G401 (cell line): ENCODE measurements at places on chromosomes 7 and 10.
A peak's percentile ranks its signal among the peaks of the same experiment; 100 is the strongest.

DNA sequence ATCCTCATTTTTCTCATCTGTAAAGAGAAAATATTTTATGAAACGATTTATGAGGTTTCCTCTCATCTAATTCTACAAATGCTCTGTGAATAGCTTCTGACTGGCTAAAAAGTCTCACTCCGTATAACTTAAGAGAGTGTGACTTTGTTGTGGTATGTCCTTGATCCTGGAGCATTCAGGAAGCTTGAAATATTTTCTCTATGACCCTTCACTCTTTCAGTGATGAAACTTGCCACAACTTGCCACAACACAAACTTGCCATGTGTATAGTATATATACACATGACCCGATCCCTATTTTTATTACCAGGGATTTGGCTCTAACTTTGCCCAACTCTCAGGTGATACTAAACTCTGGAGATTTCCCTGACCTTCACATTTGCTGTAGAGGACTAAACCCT lies 74.1 kb downstream of the TES start:
- no peak for DNase-seq

DNA sequence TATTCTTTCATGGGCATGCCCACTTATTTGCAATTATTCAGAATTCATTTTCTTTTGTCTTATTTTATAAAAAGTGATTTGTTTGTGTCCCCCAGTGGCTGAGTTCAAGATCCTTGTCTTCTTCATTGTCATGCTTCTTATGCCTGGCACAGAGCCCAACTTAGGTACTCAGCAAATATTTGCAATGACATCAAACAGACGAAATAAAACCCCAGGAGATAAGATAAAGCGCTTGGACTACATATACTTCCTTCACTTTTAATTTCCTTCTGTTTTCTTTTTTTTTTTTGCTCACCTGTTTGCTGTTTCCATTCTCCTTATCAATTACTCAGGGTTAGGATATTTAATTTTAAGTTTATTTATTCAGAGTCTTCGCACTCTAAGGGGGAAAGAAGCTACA lies 225.0 kb downstream of the SDHAF3 start:
- DNase-seq, result no peak

DNA sequence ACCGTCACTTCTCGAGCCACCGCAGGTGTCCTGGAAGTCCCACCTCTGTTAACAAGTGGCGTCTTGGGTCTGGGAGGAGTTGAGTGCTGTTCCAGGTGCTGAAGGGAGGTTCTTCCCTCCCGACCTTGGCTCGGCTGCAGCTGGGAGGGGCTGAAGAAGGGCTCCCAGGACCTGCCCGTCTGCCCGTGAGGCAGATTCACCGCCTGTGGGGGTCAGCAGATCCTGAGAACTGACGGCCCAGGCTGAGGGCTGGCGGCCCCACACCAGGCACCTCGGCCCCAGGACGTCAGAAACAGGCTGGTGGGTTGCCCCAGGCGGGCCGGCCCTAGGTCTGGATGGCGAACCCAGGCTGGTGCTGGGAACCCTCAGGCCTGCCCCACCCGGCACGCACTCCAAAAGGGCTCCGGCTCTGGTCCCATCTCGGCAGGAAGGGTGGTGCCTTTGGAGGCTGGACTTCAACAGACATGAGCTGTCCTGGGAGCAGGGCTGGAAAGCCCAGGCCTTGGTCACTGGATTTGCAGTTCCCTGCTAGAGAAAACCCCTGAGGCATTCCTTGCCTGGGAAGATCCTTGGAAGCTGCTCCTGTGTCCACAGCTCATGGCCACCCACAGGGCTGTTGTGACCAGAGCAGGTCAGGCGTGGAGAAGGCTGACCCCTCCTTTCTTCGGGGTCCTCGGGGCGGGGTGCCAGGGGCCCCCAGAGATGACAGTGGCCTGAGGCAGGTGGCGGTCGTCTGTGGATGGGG lies 42.6 kb upstream of the CFAP46 start:
- no peak for DNase-seq

DNA sequence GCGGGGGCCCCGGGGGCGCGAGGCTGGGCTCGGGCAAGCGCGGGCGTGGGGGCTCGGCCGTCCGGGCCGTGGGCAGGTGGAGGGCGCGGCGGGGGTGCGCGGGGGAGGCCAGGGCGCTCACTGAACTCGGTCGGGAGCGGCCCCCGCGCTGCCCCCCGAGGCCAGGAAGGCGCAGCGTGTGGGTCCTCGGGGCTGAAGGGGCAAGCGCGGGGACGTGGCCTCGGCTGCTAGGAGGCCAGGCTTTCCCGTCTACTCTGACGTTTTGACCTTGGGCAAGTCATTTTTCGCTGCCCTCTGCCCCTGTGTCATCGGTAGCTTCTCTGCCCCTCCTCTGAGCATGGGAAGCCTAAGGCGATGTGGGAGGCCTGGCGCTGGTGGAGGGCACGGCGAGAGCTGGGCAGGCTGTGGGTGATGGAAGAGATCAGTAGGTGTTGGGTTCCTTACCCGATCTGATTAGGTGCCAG lies 441 bp downstream of the FBH1 start:
- DNase-seq, result peak; percentile 19

GRCh38 chr7:1981201-1981877 lies 251.4 kb downstream of the MAD1L1 start:
- DNase-seq, result no peak

GRCh38 chr10:23001901-23002516 lies 74.2 kb downstream of the ARMC3 start:
- DNase-seq, result no peak

GRCh38 chr10:124692100-124692446 lies 52.1 kb downstream of the FAM53B start:
- DNase-seq, result no peak

GRCh38 chr7:27901028-27901760 lies 161.2 kb downstream of the TAX1BP1 start:
- no peak for DNase-seq

DNA sequence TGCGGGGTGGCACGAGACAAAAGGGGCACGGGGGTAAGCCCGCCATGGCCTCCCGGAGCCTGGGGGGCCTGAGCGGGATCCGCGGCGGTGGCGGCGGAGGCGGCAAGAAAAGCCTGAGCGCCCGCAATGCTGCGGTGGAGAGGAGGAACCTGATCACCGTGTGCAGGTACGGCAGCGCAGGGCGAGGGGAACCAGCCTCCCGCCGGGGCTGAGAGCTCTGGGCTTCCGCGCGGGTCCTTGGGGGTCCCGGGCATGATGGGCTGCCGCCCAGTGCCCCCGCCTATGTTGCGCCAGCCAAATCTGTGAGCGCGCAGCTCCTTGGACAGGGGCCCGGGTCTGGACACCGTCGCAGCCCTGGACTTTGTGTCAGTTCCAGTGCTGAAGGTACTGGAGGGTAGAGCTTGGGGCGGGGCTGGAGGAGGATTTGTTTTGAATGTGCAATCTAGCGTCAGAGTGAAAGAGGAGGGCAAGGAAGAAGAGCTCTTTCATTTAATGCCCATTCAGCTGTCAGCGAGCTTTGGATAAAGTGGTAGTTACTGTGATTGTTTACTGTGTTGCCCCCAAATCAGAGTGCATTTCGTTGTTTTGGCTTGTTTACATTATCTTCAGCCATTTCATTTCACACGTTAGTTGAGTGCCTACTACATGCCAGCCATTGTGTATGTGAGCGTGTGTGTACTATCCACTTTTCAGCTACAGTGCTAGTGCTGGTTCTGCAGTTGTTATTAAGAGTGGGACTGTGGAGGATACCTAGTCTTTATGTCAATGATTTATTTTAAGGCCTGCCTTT lies 777 bp downstream of the RUNDC3B start:
- peak; percentile 88 for DNase-seq

DNA sequence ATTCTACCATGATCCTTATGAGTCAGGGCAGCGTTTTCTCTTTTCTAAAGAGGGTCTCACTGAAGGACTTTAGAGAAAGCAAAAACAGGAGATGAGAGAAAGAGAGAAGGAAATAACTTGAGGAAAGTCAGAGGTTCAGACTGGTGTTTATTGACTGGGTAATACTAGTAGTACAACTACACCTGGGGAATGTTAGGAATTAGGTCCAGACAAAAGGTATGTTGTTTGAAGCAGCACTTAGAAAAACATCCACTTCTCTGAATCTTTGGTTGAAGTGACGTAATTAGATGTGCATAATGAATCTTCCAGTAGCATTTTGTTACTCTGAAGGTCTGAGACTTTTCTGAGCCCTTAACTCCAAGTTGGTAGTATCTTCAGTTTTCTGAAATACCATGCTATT lies 380.3 kb upstream of the LRGUK start:
- DNase-seq, result no peak

DNA sequence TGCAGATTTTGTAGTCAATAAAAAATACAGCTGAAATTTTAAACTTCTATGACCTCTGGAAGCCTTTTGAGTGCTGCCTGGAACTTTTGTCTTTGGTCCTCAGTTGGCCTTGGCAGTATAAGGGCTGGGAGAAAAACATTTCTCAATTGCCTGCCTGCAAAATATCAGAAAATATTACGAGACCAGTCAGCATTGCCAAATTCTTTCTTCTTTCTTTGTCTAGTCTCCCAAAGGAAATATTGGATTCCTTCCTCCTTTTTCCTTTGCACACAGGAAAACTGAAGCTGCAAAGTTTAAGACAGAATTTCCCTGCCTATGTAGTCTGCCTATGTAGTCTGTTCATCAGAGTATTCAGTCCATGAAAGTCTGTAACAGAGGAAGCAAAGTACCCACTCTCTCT lies 95.9 kb downstream of the CHRM2 start:
- no peak for DNase-seq

GRCh38 chr7:22043367-22043766 lies 97.7 kb upstream of the CDCA7L start:
- no peak for DNase-seq

- DNase-seq, result no peak
Measured at GRCh38 chr7:98157761-98158160, 51.1 kb downstream of the LMTK2 start.

GRCh38 chr10:70125918-70126552 lies 6.6 kb downstream of the AIFM2 start:
- DNase-seq, result no peak

DNA sequence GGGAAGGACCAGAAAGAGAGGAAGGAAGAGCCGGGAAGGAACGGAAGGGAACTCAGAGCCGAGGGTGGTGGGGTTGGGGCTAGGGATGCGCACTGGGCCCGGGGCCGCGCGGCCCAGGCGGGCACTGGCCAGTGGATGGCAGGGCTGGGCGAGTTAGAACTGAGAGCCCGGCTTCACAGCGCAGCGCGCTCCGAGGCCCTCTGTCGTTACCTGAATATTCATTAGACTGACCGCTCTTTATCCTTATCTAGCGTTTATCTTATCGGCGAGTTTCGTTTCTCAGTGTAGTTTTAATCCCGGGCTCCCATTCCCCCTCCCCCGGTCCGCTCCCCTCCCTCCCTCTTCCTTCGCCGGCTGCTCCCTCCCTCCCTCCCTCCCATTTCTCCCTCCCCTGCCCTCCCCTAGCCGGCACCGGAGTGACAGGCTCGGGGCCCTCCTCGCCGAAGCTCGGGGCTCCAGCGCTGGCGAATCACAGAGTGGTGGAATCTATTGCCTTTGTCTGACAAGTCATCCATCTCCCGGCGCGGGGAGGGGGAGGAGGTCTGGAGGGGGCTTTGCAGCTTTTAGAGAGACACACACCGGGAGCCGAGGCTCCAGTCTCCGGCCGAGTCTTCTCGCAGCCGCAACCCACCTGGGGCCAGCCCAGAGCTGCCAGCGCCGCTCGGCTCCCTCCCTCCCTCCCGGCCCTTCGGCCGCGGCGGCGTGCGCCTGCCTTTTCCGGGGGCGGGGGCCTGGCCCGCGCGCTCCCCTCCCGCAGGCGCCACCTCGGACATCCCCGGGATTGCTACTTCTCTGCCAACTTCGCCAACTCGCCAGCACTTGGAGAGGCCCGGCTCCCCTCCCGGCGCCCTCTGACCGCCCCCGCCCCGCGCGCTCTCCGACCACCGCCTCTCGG lies at the start of gene PAX2:
Gene PAX2 (plus strand): TSS at position 596 of the 895 bp plus-strand sequence. CDS start 679 bp downstream, outside the sequence.
- peak; percentile 51 for DNase-seq

- DNase-seq, result no peak
Measured at GRCh38 chr10:128384831-128385230, 258.6 kb upstream of the MKI67 start.

DNA sequence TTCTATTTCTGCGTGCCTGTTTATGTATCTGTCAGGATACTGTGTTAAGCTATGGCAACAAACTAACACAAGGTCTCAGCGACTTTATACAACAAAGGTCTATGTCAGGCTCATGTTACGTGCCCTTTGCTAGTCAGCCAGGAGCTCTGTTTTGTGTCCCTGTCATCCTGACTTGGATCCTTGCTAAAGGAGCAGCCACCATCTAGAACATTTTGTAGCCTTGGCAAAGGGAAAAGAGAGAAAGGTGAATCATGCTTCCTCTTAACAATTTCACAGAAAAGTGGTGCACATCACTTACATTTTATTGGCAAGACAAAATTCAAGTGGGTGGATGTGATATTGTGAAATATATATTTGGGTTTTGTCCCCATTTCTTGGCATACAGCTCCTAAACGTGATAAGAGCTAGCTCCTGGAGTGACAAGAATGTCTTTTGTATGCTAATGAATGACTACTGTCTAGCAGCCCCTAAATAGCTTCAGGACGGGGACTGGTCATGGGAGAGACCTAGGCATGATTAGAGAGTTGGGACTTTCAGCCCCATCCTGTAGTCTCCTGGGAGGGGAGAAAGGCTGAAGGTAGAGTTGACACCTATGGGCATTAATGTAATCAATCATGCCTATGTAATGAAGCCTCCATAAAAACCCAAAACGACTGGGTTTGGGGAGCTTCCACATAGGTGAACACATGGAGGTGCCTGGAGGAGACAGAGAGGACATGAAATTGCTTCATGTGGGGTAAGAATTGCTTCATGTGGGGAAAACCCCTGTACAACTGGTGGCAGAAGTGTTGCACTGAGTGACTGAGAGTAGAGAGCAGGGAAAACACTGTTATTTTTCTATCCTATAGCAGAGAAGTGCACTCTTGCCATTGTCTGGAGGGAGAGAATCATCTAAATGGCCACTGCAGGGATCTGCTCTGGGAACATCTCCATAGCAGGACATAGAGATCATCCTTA lies 33.0 kb downstream of the MRPL32 start:
- DNase-seq, result no peak

GRCh38 chr7:142892951-142893350 lies 7.4 kb upstream of the TRPV6 start:
- DNase-seq, result no peak

- DNase-seq, result no peak
Measured at GRCh38 chr10:86840498-86840897, 84.1 kb downstream of the BMPR1A start.

DNA sequence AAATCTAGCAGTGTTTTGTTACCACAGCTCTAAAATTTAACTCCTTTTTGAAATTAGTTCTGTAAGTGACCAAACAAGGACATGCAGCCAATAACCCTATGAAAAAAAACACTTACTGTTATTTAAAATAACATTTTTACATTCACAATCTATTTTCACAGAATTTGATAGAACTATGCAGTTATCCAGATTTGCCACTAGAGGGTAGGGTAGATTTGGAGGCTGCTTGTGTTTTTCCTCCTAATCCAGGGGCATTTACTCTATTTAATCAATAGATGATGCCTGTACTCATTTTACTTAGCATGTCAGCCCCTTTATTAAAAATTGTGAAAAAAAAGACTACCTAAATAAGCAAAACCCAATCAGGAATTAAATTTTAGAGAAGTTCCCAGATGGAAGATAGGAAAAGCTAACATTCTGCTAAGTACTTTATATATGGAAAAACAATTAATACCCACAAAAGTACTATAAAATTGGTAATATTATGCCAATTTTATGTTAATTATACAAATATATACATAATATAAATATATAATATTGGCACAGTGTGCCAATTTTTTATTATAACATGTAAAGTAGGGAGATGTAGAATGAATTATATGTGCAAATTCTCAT lies 18.1 kb upstream of the LIPK start:
- DNase-seq, result peak; percentile 23

GRCh38 chr7:100603726-100604027 lies 1.5 kb downstream of the PCOLCE start:
- DNase-seq, result peak; percentile 47

- no peak for DNase-seq
Measured at GRCh38 chr7:31204071-31204470, 136.5 kb downstream of the NEUROD6 start.
